ENCODE measurements at places on chromosomes 7 and 10. TPM values are rescaled to one million over a fixed set of nuclear protein-coding genes. Genes with fewer than 3 reads are reported as not detected.

DNA sequence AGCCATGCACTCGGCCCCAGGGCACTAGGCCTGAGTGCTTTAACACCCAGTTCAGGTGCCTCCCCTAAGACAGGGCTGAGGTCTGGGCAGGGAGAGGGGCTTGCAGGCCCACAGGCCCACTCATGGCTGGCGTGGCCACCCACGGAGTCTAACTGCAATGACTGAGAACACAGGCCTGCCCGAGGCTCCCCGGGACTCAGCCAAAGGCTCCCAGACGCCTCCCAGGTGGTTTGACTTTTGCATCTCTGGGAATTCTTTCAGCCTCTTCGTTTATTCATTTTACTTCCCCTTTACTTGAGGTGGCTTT, 37.3 kb downstream of the PTPRN2 start:
- DNase-seq, result no peak

GRCh38 chr7:87147500-87147899, 4.8 kb upstream of the DMTF1 start:
- DNase-seq, result no peak

DNA sequence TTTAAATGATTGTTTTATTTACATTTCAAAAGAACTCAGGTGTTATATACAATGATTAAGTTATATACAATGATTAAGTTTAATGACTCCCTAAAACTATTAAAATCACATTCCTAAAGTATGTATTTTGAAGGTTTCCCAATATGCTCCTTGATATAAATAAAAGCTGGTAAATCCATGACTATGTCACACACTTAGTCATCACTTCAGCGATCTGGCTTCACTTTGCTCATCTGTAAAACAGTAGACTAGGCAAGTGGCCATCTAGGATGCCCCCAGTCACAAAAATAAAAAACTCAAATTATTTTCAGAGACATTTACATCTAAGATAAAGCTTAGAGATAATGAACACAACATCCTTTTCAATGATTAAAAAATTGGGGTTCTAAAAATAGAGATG, 10.8 kb downstream of the ICA1 start:
- DNase-seq, result no peak

DNA sequence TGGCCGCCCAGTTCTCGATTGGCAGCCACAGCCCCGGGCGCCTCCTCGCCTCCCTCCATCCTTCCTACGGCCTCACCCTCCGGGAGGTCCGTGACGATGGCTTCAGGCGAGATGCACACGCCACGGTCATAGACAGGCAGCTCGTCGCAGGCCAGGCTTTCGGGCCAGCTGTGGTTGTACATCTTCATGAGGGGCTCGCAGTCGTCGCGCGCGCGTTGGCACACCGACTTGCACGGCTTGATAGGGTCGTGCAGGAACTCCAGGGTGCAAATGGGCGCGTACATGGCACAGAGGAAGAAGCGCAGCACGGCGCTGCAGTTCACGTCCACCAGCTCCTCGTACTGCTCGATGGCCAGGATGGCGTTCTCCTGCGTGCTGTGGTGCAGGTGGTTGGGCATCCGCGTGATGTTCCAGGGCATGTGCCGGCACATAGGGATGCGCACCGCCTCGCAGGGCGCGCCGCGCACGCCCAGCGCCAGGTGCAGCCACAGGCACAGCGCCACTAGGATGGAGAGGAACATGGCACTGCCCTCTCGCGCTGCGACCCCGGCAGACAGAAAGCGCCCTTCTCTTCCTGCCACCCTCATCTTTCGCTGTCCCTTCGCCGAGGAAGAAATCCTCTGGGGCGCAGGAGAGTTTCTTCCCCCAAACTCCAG, 472 bp downstream of the SFRP4 start:
- peak; percentile 4 for DNase-seq

The WASL gene
- 8.7 TPM for total RNA-seq

GRCh38 chr7:26629696-26630095, 234.7 kb downstream of the SKAP2 start:
- no peak for DNase-seq

DNA sequence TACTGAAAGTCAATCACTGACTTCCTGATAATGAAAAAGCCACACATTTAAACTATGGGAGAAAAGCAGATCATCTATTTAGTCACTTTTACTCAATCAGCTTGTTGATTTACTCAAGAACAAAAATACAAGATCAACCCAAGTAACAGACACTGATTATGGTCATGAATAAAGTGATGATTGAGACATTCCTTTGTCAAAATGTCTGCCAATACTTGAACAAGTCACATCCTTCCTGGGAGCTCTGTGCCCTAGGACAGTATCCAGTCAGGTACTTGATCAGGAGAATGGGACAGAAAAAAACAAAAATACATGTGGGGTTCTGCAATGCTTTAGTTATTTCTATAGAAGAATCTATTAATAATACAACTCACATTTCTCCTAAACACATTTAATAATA, 150.0 kb upstream of the NEBL start:
- DNase-seq, result no peak

GRCh38 chr7:35505066-35505465, 189.9 kb downstream of the HERPUD2 start:
- no peak for DNase-seq

DNA sequence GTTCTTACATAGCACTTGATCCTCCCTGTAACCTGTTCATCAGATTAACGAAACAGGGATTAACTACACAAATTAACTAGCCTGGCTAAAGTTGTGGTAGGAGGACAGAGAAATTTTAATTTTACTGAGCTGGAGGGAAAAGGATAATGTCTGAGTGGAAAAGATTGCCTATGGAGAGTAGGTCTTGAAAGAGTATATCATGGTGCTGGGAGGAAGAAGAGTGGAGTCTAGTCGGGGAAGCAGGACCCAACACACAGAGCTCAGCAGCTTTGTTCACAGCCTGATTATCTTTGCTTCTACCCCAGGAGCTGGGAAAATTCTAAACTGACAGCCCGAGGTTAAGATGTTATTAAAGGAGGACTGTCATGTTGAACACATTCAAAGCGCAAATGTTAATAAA, 6.1 kb upstream of the KDM7A start:
- no peak for DNase-seq

The JCAD gene
- total RNA-seq, result 0.05 TPM

DNA sequence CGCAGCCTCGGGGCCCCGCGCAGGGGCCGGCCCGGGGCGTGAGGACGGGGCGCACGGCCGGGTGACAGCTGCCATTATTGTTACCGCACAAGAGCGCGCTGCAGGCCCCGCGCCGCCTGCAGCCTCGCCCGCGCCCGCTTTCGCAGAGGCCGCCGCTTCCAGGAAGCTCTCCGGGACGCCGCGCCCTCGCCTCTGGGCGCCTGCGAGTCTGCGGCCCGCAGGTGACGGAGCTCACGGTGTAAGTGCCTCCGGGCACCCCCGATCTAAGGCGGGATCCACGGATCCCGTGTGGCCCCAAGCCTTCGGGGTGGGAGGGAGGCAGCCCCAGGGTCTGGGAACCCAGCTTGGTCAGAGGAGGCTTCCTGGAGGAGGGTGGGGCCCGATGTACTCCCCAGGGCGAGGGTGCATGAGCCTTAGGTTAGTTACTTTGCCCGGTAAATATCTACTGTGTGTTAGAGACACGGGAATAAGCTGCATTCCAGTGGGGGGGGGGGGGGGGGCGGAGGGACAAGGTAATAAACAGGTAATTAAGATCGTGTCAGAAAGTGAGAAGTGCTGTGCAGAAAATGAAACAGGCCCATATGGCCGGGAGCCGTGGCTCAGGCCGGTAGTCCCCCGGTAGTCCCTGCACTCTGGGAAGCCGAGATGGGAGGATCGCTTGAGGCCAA, 638 bp downstream of the IQCE start:
- DNase-seq, result peak; percentile 52

The ZNF680 gene
- 15.8 TPM for total RNA-seq

The FAM25C gene
- not detected for total RNA-seq

The H2BK1 gene
- 3.4 TPM for total RNA-seq

DNA sequence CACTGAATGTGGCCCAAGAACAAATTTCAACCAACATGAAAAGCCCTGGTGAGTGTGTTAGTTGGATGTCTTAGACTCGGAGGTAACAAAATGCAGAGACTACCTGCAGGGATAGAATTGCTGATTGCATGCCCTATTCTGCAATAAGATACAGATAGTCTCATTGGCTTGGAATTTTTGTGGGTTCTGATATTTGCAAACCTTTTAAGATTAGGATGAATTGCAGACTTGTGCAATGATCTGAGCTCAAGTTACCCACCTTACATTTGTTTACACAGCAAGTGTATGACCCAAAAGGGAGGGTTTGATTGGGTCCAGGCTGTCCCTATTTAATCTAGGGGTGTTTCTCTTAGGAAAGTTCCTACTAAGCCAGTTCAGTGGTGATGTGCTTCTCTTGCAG, 45.4 kb downstream of the GPR37 start:
- no peak for DNase-seq

- no peak for DNase-seq
Measured at GRCh38 chr7:41970941-41971340, 266.1 kb downstream of the GLI3 start.

DNA sequence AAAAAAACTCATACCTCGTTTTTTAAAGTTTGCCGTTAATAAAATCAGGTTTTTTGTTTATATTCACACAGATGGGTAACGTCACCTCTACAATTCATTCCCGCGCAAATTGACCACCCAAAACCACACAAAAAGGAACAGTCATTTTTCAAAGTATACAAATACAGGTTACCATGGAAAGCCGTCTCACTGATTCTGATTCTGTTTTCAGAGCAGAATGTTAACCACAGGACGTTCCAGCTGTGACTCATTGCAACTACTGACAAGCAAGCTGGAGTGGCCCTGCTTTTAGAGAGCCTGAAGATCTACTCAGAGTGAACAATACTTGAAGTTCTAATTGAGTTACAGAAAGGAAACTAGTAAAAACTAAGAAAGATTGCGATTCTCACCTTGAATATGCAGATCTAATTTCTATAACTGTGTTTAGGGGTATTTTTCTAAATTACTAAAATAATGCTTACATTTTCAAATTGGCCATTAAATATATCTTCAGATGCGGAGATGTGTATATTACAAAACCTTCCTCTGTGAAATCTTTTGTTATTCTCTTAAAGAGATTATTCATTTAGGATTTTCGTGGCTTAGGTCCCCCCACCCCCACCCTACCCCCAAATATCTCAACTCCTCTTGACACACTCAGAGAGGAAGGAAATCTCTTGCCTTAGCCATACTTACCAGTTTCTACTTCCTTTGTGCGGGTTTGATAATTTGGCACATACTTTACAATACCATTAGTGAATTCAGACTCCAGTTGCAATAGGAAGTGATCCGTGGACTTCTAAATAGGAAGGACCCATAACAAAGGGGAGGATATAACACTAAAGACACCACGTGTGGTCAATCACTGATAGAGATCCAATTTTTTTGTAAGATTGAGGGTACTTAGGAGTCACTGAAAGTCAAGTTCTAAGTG, 106.0 kb downstream of the CUBN start:
- DNase-seq, result peak; percentile 81

DNA sequence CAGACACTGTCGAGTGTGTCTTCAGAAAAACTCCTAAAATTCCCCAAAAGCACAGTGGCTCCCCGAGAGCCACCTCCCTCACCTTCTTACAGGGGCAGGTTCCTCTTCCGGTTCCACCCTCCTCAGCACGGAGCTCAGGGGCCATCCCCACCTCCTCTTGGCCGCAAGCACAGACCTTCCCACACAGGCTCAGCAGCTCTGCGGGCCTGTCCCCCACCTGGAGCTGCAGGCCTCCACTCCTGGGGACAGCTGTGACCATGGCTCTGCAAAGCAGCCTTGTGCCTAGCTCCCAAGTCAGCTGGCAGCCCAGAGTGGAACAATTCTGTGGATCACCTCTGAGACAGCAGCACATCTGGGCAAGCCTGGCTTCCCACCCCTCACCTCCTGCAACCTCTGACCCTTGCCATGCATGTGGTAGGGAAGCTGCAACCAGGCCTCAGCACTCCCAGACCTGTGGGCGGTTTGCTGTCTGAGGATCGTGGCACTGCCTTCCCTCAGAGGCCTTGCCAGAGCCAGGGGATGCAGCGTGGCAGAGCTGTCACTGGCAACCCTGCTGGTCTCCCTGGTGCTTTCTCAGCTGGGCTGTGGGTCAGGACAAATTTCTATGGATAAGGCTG, 79.7 kb downstream of the ALOX5 start:
- DNase-seq, result no peak

DNA sequence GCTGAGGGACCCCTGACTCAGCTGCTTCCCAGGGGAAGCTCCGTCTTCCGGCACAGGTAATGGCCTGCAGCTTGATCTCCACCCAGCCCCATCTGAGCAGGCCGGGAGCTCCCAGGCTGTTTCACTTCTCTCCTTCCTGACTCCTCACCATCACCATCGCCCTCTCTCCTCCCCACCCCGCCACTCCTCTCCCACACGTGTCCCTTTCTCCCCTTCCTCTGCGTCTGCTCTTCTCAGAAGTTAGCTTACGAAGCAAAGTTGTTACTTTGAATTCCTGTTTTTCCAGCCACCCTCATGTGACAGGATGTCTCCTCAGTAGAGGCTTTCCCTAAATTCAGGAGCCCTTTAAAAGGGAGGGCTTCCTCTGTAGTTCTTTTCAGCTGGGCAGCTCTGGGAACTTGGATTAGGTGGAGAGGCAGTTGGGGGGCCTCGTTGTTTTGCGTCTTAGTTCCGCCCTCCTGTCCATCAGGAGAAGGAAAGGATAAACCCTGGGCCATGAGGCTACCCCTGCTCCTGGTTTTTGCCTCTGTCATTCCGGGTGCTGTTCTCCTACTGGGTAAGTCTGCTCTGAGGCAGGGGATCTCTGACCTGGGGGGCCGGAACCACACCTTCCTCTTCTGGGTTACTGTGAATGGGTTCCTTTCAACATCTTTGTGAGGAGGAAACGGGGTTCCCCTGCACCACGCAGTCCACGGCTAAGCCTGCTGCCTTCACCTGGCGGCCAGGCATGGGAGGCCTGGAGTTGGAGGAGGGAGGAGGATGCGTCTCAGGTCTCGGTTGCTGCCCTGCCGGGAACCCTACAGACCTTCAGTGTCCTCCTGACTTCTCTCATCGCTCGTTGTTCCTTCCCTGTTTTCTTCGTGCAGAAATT, at the start of gene MRC1:
Gene MRC1 (plus strand): TSS at position 378 of the 871 bp plus-strand sequence. CDS start 118 bp downstream, at position 496.
- DNase-seq, result no peak

DNA sequence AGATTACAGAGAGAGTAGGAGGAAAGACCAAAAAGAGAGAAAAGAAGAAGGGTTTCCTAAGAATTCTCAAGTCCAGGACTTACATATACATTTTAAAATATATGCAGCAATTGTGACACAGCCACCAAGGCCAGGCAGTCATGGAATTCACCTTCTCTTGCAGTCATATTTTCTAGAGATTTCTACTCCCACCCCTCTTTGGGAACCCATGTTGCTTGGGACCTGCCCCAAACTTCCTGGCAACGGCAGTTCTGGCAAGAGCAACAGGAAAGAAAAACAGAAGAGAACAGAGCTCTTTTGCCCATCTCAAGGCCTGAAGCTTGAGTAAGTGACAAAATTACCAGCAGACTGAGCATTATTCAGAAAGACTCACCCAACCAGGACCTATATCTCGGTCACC, 128.3 kb upstream of the ASAH2 start:
- DNase-seq, result no peak

- DNase-seq, result no peak
Measured at GRCh38 chr10:92816091-92816531, 32.2 kb upstream of the EXOC6 start.
